ENCODE measurements at places on chromosomes 16 and 17.

DNA sequence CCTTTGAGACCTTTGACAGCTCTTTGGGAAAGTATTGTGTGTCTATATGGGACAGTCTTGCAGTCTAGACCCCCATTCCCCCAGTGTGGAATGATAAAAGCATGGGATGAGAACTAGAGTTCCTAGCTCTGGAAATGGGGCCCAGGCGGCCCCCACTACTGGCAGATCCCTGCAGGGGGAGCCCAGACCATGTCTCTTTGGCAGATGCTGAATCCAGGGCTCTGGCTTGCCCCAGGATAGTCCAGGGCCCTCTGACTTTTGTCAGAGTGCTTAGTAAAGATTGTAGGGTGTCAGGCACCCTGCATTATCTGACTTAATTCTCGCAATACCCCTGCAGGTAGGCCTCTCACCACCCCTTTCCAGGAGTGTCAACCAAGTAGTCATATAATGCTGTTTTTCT lies 8.3 kb downstream of the ALKBH5 start:
- DNase-seq, result no peak

- DNase-seq, result no peak
Observed at GRCh38 chr16:54808890-54809289, 121.8 kb upstream of the IRX5 start.

DNA sequence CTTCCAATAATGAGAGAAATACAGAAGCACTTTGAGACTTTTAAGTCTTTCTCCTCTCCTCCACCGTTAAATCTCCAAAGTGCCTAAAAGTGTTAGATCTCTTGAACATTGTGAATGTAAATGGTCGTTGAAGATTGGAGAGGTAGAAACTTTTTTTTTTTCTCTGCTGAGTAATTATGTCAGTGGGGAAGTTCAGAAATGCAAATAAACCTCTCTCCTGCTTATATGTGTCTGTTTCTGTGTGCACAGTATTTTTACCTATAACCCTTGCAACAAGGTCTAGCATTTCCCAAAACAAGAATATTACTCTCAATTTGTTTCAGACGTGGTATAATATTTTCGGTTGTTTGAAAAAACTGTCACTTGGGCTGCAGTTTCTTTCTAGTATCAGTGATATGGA lies 833.6 kb upstream of the CDH8 start:
- no peak for DNase-seq

DNA sequence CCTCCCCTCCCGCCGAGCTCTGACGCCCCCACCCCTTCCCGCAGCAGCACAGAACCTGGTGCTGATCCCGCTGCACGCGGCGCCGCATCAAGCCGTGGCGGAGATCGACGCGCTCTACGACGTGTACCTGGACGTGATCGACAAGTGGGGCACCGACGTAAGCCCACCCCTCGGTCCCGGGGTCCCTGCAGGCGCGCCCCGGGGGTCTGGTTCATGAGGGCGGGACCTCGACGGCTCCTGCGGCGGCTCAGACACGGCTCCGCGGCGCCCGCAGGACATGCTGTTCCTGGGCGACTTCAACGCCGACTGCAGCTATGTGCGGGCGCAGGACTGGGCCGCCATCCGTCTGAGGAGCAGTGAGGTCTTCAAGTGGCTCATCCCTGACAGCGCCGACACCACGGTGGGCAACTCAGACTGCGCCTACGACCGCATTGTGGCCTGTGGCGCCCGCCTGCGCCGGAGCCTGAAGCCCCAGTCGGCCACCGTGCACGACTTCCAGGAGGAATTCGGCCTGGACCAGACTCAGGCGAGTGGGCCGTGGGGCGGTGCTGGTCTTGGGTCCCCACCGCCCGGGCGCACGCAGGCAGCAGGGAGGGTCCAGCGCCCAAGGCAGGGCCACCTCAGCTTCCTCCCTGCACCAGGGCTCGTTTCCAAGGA lies 1.4 kb downstream of the DNASE1L2 start:
- no peak for DNase-seq

GRCh38 chr17:30220414-30220813 lies 15.1 kb downstream of the SLC6A4 start:
- DNase-seq, result no peak

- DNase-seq, result no peak
Observed at GRCh38 chr16:62970851-62971250, 934.6 kb upstream of the CDH8 start.

GRCh38 chr16:77610496-77610895 lies 111.8 kb upstream of the NUDT7 start:
- no peak for DNase-seq

DNA sequence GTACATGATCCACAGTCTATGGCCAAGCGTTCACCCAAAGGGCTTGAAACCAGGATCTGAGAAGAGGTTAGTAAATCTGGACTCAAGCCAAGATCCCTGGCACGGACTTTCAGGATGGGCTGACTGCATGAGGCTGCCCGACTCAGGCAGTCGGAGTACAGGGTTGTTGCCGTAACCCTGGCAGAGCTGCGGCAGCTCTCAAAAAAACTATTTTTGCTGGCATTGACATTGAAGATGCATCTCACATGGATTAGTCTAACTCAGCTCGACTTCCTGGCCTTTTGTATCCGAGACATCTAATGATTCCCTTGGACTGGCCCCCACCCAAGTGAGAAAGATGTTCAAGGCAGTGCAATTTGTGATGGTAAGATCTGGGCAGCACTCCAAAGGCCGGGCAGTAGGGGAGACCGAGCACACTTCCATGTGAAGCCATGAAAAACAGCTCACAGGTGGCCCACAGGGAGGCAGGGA lies 6.2 kb downstream of the SLC47A1 start:
- DNase-seq, result no peak

- DNase-seq, result no peak
Observed at GRCh38 chr17:42308446-42308845, 20.1 kb downstream of the STAT5A start.

DNA sequence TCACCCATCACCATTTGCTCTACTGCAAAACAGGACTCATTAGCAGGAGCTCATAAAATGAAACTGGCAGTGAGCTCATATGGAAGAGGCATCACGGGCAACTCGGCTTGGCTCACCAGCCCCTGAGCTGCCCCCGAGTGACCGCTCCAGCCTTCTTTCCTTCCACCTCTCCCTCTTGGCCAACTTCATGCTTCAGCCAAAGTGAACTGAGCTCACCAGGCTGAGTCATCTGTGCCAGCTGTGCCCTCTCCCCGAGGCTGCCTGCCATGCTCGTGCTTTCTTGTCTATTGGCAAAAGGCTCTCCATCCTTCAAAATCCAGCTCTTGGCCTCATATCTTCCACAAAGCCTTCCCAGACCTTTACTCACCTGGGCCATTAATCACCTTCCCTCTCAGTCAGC lies 391.4 kb downstream of the WWOX start:
- no peak for DNase-seq

GRCh38 chr16:55501549-55502322 lies 7.1 kb upstream of the LPCAT2 start:
- DNase-seq, result no peak

DNA sequence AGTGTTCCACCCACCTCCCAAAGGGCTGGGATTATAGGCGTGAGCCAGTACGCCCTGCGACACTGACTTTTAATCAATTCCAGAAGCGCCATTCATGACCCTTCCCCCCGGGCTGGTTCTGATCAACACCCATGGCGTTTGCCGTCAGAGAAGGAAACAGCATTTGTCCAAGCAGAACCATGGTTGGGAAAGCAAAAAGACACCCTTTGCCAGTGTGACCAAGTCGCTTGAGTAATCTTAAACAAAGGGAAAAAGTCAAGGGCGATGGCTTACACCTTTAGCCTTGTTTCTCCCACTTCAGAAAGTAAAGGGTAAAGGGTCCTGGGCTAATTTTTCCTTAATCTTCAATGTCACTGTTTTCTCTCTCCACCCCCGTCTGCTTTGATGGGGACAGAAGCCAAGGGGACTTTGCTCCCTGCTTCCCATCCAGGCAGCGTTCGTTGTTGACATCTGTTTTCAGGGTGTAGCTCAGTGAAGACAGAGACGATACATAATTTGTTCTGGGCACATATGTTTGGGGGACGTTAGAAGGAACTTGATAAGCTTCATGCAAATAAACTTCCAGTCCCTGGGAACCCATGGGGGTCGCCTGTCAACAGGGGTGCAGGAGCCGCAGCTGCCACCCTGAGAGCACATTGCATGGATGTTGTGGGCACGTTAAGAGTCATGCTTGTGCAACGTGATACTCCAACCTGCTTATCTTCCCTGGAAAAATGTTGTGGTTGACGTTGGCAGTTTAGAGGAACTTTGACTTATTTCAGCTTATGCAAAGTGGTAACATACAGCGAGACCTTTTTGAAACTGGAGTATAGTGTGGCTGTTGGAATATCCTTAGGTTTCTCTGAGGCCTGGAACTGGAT lies 50.6 kb upstream of the TANGO6 start:
- no peak for DNase-seq

GRCh38 chr16:50279504-50279865 lies 13.1 kb downstream of the ADCY7 start:
- DNase-seq, result no peak

DNA sequence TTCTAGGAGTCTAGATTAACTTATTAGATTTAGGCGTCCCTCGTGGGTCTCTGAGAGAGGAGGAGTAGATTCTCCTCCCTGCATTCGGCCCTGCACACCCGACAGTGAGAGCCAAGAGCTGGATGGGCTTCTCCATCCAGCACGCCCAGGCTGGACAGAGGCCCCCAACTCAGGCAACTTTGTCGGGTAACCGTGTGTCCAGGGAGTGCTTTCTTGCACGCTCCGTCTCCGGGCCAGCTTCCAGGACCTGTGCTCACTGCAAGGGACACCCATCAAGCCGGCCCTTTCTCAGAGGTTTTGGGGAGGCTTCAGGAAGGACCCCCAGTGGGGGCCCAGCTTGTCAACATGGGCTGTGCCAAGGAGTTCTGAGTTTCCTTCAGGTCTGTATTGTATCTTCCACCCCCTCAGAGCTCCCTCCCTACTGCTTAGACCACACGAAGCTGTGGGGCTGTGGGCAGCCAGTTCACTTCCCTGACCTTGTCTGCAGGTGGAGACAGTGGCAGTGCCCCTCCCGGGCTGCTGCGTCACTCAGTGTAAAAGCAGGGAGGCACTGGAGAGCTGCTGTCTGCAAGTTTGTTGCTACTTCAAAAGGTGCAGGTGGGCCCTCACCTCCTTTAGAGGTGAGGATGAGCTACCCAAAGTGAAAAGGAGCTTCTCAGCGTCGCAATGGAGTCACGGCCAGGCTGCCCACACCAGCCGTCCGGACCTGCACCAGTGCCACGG lies 24.0 kb upstream of the C16orf78 start:
- no peak for DNase-seq

DNA sequence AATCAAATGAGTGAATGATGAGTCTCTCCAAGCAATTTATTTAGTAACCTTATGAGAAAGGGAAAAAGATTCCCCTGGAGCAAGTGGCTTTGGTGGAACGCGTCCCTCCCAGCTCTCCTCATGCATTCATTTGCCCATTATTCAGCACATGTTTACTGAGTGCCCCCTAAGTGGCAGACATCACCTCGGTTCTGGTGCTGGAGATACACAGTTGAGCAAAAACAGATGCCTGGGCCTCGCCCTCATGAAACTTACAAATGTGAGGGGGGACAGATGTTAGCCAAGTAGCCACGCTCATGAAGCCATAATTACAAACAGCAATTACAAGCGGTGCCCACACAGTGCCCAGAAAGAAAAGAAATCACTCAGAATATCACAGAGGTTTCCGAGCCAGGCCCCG lies 45.1 kb upstream of the CIBAR2 start:
- DNase-seq, result no peak

DNA sequence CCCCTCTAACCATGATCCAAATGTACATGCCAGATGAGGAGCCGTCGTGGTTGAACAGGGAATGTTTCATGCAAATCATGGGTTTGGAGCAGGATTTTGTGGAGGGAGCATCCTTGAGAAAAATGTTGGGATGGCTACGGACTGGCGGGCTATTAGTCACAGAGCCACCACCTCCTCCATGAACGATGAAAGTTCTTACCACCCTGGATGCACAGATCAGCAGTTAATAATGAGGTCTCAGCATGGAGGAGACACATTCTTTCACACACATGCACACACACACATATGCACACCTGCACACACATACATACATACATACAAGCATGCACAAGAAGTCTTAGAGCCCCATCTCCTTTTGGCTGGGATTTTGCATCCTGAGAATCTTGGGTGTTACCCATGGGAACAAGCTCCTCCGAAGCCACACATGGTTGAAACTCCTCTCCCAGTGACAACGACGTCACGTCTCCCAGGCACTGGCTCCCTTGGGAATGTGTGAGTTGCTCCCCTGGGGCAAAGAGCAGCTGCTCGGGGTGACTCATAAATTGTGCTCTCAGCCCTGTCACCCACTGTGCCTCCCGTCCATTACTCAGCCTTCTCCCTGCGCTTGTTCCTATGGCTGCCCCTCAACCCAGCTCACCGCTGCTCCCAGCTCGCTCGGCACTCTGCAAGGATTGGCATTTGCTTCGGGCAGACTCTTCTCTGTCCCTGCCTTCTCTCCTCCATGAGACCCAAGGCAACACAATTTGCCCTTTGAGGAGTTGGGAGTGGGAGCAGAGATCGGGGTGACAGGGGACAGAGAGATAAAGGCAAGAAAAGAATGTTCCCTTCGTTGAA lies 344.6 kb downstream of the SOX9 start:
- no peak for DNase-seq

GRCh38 chr17:16214190-16215001 lies 938 bp downstream of the NCOR1 start:
- no peak for DNase-seq

DNA sequence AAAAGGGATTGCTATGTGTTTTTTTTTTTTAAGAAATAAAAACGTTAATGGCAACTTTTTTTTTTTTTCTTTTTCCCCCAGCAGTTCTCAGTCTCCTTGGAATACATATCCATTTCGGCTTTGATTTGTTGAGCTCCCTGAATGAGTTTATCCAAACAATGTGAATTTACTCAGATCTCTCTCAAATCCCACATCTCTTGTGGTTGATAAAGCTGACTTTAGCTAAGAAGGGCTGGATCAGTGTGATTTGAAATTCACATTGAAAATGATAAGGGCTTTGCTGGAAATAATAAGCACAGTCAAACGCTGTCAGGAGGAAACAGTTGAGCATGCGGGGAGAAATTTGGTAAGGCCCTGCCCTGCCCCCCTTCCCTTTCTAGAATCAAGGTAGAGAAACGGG lies 74.1 kb upstream of the IRX3 start:
- no peak for DNase-seq

DNA sequence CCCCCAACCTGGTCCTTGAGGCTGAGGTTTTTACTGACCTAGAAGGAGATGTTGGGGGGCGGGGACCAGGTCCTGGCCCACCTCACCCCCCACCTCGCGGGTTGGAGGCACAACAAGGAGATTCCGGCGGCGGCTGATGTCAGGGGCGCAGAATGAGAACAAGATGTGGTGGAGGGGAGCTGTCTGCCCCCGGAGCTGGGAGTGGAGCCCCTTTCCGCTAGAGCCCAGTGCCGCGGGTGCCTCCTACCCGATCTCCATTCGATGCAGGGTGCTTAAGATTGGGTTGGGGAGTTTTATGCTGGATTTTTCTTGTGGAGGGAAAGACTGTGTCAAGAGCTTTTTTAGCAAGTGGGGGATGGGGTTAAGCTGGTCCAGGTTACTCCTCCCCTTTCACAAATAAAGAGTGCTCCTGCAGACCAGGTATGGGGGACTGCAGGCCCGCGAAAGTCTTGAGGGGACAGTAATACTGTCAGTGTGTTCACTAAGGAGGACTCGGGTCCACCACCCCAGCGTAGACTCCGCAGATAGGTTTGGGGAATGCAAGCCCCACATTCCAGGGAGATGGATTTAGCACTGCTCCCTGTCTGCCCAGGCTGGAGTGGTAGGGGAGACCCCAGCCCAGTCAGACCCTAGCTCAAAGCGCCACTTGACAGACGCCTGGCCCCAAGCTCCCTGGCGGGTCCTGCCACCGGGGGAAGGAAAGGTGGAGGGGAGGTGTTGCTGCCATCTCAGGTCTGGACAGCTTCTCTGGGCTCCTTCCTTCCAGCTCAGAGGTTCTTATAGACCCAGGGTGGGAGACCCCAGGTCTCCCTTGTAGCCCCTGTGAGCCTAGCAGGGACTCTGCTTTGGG lies 2.0 kb downstream of the CACNA1G start:
- DNase-seq, result no peak

Data from stimulated activated CD8-positive, alpha-beta memory T cell treated with anti-CD3 and anti-CD28 coated beads, Interleukin-7, amount 100 ng/mL, for 1 hour (primary cell).